ENCODE measurements at places on chromosomes 6 and 20.
A peak's percentile ranks its signal among the peaks of the same experiment; 100 is the strongest.

DNA sequence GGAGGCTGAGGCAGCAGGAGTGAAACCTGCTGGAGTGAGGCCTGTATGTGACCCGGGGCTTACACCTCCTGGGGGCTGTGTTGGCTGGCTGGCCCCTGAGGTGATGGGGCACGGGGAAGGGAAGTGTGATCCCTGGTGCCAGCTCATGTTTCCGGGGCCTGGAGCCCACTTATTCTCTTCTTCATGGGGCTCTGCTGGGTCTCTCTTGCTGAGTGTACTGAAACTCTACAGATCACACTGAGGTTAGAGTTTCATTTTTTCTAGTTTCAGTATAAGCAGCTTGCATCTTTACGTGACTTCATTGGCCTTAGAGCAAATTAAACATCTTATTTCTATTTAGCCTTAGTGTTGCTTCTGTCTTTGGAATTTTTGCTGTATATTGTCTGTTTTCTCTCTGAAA lies 96.2 kb downstream of the ANKS1A start:
- no peak for DNase-seq
- H3K4me1 ChIP-seq: no peaks in the 10 kb centered on the region
- peaks cover 11% of the 10 kb centered on the region for H3K36me3 ChIP-seq

GRCh38 chr6:20236344-20236743 lies 24.1 kb upstream of the MBOAT1 start:
- H3K4me1 ChIP-seq: peaks cover 3% of the 10 kb centered on the region
- H3K4me3 ChIP-seq: no peak overlapping the region
- H3K27me3 ChIP-seq: no peaks in the 10 kb centered on the region
- no peak overlapping the region for H3K27ac ChIP-seq
- DNase-seq: no peak
- no peaks in the 10 kb centered on the region for H3K36me3 ChIP-seq

DNA sequence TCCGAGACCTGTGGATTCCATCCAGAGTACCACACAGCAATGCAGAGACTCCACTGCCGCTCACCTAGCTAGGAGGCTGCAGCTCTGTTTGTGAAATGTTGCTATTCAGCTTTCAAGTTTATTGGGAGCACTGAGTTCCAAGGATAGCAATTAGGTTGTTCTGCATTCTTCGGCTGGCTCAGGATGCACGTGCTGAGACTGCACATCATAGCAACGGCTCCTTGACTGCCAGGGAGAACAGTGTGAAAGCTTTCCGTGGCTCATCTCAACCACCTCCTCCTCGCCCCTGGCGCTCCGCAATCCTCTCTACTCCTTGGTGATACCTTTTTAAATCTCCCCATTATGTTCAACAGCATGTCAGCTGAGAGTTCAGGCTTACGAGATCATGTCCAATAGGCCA lies 116.6 kb downstream of the TSHZ2 start:
- no peak overlapping the region for H3K27ac ChIP-seq
- no peaks in the 10 kb centered on the region for H3K27me3 ChIP-seq
- H3K4me1 ChIP-seq: no peaks in the 10 kb centered on the region
- H3K4me3 ChIP-seq: no peak overlapping the region

DNA sequence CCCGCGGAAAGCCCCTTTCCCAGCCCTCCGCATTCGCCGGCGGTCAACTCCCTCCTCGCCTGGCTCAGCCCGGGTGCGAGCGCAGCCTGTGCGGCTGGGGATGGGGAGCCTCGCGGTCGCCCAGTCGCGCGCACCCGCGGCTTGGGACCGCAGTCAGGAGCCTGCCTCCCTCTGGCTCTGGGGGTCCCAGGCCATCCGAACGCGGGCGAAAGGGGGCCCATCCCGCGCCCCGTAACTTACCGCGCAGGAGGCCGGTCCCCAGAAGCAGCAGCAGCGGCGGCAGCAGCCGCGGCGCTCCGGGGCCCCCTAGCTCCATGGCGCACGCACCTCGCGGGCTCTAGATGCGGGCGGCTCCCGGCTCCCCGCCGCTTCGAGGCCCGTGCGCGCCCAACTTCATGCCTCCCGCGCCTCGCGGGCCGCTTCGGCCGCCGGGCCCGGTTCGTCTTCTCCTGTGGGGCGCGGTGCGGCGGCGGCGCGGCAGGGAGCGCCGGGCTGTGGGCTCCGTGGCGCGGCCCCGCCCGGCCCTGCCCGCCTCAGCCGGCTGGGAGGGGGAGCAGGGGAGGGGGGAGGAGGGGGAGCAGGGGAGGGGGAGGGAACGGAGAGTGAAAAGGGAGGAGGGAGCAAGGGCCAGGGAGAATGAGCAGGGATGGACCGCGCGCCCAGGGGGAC lies at the start of gene CHRNA4:
CHRNA4 (minus strand) TSS at position 500 of the 669 bp plus-strand sequence; CDS start at position 316, 184 bp downstream.
- H3K27me3 ChIP-seq: peaks cover 15% of the 10 kb centered on the region
- DNase-seq: no peak
- H3K27ac ChIP-seq: no peak within 1 kb of the TSS
- H3K4me3 ChIP-seq: no peak within 1 kb of the TSS
- no peaks in the 10 kb centered on the region for H3K36me3 ChIP-seq

DNA sequence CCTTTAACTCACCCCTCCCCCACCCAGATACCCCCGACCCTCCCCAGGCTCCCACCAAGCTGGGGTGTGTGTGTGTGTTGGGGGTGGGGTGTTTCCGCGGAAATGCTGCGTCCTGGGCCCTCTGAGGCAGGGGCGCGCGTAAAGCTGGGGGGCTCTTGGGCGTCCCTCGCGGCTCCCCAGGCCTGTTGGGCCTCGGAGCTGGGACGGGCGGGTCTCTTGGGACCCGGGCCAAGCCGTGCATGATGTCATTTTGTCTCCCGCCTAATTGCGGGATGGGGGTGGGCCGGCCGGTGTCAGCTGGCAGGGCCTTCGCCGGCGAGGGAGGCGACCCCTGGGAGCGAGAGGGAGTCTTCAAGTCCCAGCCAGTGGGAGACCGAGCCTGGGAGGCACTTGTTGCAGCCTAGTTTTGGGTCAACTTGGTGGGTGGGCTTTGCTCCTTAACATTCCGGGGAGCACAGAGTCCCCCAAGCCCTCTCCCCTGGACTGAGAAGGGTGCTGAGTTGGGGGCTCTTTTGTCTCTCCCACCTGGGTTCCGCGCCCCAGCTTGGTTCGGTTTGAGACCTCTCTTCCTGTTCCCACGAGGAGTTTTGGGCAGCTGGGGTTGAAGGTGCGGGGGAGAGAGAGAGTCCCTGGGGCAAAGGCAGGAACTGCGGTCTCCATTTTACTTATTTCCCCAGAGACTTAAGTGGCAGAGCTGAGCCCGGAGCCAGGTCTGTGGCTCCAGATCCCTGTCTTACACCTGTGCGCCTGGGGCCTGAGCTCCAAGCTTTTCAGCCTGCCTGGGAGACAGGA lies 623 bp downstream of the MYBL2 start:
- no peak overlapping the region for H3K27ac ChIP-seq
- peak overlapping the region; percentile 45 for H3K4me3 ChIP-seq
- H3K4me1 ChIP-seq: peaks cover 8% of the 10 kb centered on the region
- no peaks in the 10 kb centered on the region for H3K36me3 ChIP-seq

GRCh38 chr6:143279385-143279784 lies 171.1 kb downstream of the ADAT2 start:
- no peaks in the 10 kb centered on the region for H3K36me3 ChIP-seq
- H3K27ac ChIP-seq: no peak overlapping the region
- no peaks in the 10 kb centered on the region for H3K4me1 ChIP-seq
- no peaks in the 10 kb centered on the region for H3K27me3 ChIP-seq
- no peak overlapping the region for H3K4me3 ChIP-seq

DNA sequence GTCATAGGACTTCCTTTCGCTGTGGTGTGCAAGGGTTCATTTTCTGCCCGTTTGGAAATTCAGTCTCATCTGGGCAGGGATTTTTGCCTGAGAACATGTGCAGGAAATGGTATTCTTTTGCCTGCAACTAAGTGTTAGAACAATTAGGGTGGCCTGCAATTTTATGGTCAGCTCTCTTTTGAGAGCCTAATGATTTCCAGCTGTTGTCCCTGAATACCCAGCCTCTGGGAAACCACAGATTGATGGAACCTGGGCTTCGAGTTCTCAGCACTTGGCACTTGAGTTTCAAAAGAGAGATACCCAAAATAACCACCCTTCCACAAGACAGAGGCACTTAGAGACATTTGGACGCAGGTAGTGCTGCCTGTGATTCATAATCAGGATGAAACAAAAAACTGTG lies 217.2 kb upstream of the FOXA2 start:
- no peaks in the 10 kb centered on the region for H3K4me1 ChIP-seq
- H3K27me3 ChIP-seq: no peaks in the 10 kb centered on the region
- no peak for DNase-seq

GRCh38 chr6:36120539-36120938 lies 9.8 kb upstream of the MAPK13 start:
- peak overlapping the region; percentile 98 for H3K27ac ChIP-seq
- H3K4me1 ChIP-seq: peaks cover 90% of the 10 kb centered on the region
- peak; percentile 89 for DNase-seq
- peak overlapping the region; percentile 28 for H3K4me3 ChIP-seq
- peaks cover 6% of the 10 kb centered on the region for H3K36me3 ChIP-seq
- H3K27me3 ChIP-seq: no peaks in the 10 kb centered on the region

DNA sequence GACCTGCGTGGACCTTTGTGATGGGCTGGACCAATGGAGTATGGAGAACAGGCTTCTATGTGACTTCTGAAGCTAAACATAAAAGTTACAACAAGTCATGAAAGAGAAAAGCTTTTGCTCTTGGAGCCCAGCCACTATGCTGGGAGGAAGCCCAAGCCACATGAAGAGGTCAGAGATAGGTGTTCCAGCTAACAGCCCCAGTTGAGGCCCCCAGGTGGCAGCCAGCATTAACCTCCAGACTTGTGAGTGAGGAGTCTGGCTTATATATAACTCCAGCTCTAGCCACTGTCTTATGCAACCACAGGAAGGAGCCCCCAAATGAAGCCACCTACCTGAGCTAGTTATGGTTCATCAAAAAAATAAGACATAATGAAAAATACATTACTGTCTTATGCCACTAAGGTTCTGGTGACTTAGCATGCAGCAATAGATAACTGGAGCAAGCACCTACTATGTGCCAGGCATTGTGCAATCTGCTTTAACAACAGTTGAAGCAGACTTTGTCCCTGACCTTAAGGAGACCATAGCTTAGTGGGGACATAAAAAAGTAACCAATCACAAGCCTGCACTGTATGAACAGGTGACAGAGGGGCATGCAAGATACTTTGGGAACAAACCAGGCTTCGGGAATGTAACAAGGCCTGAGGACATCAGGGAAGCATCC lies 599.6 kb downstream of the PTPRT start:
- no peaks in the 10 kb centered on the region for H3K36me3 ChIP-seq
- no peak overlapping the region for H3K27ac ChIP-seq
- DNase-seq: no peak

- no peaks in the 10 kb centered on the region for H3K36me3 ChIP-seq
- H3K27me3 ChIP-seq: no peaks in the 10 kb centered on the region
- H3K4me3 ChIP-seq: no peak overlapping the region
- H3K4me1 ChIP-seq: no peaks in the 10 kb centered on the region
Observed at GRCh38 chr6:24117021-24117420, 9.0 kb upstream of the NRSN1 start.

GRCh38 chr6:170117111-170117972 lies 173.5 kb downstream of the DLL1 start:
- no peak overlapping the region for H3K4me3 ChIP-seq
- H3K36me3 ChIP-seq: no peaks in the 10 kb centered on the region
- no peak for DNase-seq

DNA sequence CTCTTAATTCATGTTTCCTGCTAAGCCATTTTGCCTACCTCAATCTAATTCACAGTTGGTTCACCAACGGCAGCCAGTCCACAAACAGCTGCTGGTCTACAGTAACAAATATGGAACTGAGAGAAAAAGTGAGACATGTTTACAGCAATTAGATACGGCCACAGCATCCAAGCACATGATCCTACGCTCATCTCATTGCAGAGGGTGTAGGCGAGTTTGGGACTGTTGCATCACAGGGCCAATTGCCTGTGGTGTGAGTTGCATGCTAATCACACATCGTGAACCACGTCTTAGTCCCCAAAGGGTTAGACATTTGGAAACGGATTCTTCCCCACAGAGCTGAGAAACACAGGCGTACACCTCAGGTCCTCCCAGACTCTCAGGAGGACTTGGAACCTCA lies 166.9 kb downstream of the EYA2 start:
- DNase-seq: no peak
- H3K27ac ChIP-seq: no peak overlapping the region
- H3K36me3 ChIP-seq: no peaks in the 10 kb centered on the region
- H3K4me1 ChIP-seq: no peaks in the 10 kb centered on the region
- H3K27me3 ChIP-seq: no peaks in the 10 kb centered on the region
- no peak overlapping the region for H3K4me3 ChIP-seq

DNA sequence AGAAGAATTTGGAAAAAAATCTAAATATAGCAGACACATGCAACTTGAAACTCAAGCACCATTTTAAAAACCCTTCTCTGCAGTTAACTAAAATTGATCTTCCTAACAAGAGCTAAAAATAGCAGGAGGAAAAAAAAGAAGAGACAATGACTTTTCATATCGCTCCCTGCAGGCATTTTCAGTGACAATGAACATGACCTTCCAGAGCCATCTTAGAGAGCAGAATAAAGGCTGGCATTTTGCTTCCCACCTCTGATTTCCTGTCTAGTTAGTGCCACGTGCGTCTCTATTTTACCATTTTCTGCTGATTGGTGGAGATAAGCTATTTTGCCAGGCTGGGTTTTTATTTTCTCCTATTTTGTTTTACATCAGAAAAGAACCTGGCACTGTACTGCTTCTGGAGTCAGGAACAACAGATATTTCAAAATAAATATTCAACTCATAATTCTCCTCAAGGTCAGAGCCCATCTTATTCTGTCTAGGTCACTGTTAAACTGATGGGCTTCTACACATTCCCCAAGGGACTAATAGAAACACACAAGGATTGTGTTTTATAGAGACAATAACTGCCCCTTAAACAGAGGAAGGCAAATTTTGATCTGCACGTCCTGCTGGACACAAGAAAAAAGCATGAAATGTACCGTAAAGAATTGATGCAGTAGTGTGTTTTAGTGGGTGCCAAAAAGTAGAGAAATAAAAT lies 70.2 kb upstream of the ENPP5 start:
- no peak overlapping the region for H3K27ac ChIP-seq
- H3K36me3 ChIP-seq: no peaks in the 10 kb centered on the region
- no peak for DNase-seq
- H3K4me3 ChIP-seq: no peak overlapping the region

- H3K27me3 ChIP-seq: no peaks in the 10 kb centered on the region
- H3K27ac ChIP-seq: no peak overlapping the region
- H3K4me1 ChIP-seq: peaks cover 3% of the 10 kb centered on the region
- DNase-seq: no peak
- H3K4me3 ChIP-seq: no peak overlapping the region
Observed at GRCh38 chr20:23954008-23954745, 34.4 kb downstream of the GGTLC1 start.

All from thymus (tissue), 14 donors.